Stimulated activated CD4-positive, alpha-beta T cell treated with anti-CD3 and anti-CD28 coated beads, Interleukin-1b, Interleukin-23, amount 100 ng/mL, for 1 hour (primary cell): ENCODE measurements at places on chromosomes 2 and 18.
A peak's percentile ranks its signal among the peaks of the same experiment; 100 is the strongest.

GRCh38 chr18:75054046-75054445, 154.9 kb downstream of the PTGR3 start:
- DNase-seq, result no peak

- peak; percentile 37 for DNase-seq
Measured at GRCh38 chr2:101419096-101419663, 31.9 kb upstream of the CREG2 start.

DNA sequence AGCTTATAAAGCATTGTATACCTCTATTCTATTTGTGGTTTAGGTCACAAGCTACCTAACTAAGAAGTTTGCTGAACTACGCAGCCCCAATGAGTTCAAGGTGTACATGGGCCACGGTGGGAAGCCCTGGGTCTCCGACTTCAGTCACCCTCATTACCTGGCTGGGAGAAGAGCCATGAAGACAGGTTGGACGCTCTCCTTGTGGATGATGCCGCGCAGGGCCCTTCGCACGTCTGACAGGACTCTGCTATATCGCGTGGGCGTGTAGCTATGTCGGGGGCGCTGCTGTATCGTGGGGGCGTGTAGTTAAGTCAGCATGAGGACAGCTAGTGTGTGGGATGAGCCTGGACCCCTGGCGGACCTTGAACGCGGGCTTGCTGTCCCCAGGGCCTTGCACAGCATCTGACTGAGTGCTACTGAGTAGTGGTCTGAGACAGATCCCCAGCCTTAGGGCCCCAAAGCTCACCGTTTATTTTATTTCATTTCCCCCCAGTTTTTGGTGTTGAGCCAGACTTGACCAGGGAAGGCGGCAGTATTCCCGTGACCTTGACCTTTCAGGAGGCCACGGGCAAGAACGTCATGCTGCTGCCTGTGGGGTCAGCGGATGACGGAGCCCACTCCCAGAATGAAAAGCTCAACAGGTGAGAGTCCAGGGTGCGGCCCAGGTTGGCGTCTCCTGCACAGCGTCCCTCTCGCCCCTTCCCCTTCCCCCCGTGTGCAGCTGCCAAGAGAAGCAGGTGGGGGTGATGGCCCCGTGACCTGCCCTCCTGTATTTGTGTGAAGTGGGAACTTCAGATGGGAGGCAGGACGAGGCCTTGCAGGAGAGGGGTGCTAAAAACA, 15.6 kb upstream of the CNDP1 start:
- no peak for DNase-seq

- no peak for DNase-seq
Measured at GRCh38 chr2:50476174-50476573, 555.8 kb downstream of the NRXN1 start.

- DNase-seq, result no peak
Measured at GRCh38 chr2:238945433-238946150, 97.7 kb downstream of the TWIST2 start.

DNA sequence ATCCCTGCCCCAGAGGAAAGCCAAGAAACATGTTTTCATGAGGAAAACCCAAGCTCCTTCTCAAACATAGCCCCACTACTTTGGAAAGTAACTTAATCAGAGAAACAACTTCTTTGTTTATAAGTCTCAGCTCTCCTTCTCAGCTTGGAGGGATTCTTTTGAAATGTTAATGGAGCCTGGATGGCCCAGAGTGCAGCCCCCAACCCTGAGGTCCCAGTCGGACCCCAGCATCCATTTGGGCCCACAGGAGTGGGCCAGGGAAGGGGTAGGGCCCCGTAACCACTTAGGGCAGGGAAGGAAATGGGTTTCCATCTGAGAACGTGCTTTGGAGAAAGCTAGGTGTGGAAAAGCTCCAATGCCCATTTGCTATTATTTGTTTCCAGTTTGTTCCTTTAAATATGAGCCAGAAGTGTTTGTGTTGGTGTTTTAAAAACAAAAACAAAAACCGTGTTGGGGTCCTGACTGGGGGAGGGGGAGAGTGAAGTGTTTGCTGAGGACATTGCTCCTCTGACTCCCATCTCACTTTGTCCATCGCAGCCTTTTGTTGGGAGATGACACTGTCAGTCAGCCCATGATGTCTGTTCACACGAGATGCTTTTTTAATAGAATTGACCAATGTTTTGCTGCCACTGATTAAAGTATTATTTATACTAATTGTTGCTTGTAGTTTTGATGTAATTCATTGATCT, 1.6 kb upstream of the HOXD3 start:
- no peak for DNase-seq

GRCh38 chr18:62372156-62372555, 47.0 kb downstream of the TNFRSF11A start:
- no peak for DNase-seq

- DNase-seq, result no peak
Measured at GRCh38 chr2:24577481-24577880, 86.4 kb downstream of the NCOA1 start.

- DNase-seq, result no peak
Measured at GRCh38 chr18:8515142-8515865, 93.9 kb upstream of the RAB12 start.

GRCh38 chr2:235238537-235238936, 255.3 kb upstream of the AGAP1 start:
- no peak for DNase-seq

- no peak for DNase-seq
Measured at GRCh38 chr2:26875808-26876207, 27.9 kb downstream of the DPYSL5 start.

DNA sequence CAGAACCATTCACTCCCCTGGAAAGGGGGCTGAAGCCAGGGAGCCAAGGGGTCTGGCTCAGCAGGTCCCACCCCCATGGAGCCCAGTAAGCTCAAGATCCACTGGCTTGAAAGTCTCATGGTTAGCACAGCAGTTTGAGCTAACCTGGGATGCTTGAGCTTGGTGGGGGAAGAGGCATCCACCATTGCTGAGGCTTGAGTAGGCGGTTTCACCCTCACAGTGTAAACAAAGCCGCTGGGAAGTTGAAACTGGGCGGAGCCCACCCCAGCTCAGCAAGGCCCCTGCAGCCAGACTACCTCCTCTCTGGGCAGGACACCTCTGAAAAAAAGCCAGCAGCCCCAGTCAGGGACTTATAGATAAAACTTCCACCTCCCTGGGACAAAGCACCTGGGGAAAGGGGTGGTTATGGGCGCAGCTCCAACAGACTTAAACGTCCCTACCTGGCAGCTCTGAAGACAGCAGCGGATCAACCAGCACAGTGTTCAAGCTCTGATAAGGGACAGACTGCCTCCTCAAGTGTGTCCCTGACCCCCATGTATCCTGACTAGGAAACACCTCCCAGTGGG, 14.7 kb upstream of the TTC32 start:
- DNase-seq, result no peak

DNA sequence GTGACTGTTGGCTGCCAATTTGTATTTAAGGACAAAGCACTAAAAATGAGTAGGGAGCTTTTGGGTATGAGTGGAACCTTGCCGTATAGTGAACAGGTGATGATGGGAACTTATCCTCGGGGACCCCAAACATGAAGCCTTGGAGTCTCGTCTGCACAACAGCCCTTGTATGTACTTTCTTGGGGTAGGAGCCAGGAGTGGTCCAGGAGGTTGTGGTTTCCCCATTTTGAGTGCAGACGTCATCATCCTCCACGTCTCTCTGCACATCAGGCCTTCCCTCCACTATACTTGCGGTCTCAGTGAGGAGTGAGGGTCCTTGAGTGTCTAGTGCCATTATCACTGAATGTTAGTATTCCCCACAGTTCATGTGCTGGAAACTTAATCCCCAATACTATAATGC, 101.5 kb upstream of the HS6ST1 start:
- DNase-seq, result no peak

- DNase-seq, result no peak
Measured at GRCh38 chr2:113700186-113700841, 56.1 kb downstream of the SLC35F5 start.

DNA sequence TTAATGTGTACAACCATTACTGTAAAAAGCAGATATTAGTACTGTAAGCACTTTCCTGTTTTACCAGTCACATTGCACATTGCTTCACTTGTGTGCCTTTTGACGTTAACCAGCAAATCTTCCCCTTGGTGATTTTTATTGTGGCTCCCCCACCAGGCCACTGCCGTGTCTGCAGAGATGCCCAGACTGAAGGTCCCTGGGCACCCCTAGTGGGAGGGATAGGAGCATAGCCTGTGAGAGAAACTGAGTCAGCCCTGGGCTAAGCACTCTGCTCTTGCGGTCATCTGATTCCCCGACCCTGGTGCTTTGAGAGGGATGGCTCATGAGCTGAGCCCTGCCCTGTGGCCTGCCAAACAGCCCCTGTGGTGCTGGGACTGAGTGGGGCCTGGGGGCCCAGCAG, 73.4 kb downstream of the INPP4A start:
- peak; percentile 23 for DNase-seq

DNA sequence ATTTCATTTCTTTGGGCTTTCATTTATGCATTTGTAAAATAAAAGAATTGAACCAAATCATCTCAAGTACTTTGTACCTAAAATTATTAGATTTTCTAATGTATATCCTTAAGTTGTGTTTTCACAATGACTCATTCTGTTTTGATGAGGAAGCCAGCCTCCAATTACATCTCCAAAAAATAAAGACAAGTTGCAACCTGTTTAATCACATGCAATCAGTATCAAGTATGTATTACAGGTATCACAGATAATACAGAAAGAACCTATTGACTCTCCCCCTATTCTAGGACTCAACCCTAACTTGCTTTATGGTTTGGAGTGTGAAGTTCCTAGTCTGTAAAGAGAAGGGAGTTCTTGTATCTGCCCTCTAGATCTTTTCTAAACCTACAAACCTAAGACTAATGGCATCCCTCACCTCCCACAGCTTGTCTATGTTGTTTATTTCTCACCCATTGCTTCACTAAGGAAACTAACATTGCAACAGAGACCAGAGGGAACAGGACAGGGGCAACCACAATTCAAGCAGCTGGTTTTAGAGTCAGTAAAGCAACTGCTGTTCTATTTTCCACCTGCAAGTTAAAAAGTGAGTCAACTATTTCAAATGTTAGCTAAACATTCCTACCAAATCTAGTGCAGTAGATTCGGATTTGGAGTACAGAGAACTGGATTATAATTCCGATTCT, 141.1 kb upstream of the ETAA1 start:
- no peak for DNase-seq

- DNase-seq, result no peak
Measured at GRCh38 chr18:78979056-78979729, 425 bp upstream of the SALL3 start.

GRCh38 chr2:118858485-118859156, 11.2 kb upstream of the EN1 start:
- no peak for DNase-seq

DNA sequence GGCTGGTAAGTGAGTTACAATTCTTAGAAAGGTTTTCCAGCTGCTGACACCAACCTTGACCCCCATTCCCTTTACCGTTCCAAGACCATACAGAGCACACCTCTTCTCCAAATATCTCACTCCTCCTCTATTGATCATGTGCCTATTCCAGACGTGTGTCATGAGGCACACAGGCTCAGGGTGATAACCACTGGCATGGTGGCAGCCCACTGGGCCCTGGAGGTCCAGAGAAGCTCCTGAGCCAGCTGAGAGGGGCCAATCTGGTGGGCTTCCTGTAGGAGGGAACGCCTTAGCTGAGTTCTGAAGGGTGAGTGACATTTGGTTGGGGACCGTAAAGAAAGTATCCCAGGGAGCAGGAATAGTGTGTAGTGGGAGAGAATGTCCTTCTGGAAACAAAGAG, 28.3 kb downstream of the ZAP70 start:
- DNase-seq, result no peak

DNA sequence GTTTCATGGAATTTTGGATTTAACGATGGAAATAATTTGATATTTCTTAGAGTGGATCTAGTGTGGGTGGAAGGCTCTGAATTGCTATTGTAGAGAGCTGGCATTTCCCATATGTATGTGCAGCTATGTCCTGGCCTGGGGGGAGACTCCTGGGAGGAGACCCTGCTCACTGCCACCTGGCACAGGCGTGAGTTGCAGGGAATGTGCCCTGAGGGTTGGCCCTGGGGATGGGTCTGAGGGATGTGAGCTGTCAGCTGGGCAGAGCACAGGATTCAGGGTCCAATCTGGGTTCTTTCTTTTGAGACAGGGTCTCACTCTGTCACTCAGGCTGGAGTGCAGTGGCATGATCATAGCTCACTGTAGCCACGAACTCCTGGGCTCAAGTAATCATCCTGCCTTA, 120.2 kb downstream of the CLIP4 start:
- no peak for DNase-seq

GRCh38 chr2:146214394-146214929, 1630.4 kb upstream of the ACVR2A start:
- no peak for DNase-seq

DNA sequence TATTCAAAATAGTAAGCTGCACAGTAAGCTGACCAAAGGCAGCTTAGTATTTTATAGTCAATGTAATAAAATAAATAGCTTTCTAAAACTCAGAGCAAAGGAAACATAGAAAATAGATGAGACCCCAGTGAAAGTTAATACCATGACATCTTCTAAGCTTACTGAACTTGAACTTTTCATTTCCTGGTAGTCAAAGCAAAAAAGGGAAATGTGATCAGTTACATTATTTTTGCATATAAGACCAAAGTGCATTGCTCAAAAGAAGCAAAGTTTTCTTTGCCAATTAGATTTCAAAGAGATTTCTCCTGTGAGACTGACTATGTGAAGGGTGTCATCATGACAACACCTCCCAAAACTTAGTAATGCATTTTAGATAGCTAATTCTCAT, 70.2 kb downstream of the MYO1B start:
- DNase-seq, result no peak

- DNase-seq, result no peak
Measured at GRCh38 chr2:117330641-117331040, 483.9 kb upstream of the DDX18 start.

GRCh38 chr2:1754461-1755170, 10.3 kb upstream of the PXDN start:
- DNase-seq, result no peak

DNA sequence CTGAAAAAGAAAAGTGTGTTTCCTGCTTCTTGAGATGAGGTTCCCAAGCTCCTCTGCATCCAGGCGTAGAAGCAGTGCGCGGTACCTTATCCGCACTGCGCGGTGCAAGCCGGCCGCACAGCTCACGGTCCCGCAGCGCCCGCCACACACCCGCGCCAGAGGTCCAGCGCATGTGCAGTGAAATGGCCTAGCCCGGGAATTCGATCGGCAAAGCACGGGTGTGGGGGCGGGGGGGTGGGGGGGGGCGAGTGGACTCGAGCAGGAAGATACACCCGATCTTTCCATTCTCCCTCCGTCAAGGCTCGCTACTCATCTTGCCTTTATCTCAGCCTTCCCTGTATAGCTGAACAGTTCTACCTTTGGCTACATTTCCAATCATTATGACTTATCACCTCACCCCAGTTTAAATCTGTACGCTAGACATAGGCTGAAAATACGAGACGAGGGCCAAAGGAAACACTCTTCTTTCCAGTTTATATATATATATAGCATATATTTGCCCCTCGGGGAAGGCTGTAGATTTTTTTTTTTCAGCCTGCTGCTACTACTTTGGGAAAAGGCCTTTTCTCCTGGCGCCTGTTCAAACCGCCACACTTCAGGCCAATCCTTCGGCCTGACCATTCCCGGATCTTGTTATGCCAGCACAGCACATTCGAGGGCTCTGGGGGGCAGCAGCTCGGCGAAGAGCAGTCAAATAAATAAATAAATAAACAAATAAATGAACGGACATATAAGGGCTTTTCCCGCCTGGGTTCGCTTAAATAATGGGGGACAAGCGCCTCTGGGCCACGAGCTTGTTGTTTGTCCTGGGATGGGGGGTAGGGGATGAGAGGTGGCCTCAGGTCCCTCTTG, 10.4 kb downstream of the HOXD8 start:
- DNase-seq, result no peak

GRCh38 chr2:179612591-179613298, 248.7 kb downstream of the ZNF385B start:
- no peak for DNase-seq
